ENCODE measurements at places on chromosomes 16 and 17. TPM values are rescaled to one million over a fixed set of nuclear protein-coding genes. Genes with fewer than 3 reads are reported as not detected.

The ATP1B2 gene
- total RNA-seq, result not detected

The ITGAX gene
- 0.34 TPM for total RNA-seq

The PHOSPHO1 gene
- not detected for total RNA-seq

The MRPL10 gene
- total RNA-seq, result 19.9 TPM

The MMP2 gene
- total RNA-seq, result 20.5 TPM

The CEP112 gene
- 14.8 TPM for total RNA-seq

The TBC1D3 gene
- not detected for total RNA-seq

The CDH3 gene
- 0.19 TPM for total RNA-seq

The SLFN11 gene
- 103 TPM for total RNA-seq

The ABCC12 gene
- not detected for total RNA-seq

The MT1F gene
- 0.34 TPM for total RNA-seq

The HEATR9 gene
- not detected for total RNA-seq

The SDR42E1 gene
- total RNA-seq, result 8.7 TPM

The PLA2G15 gene
- total RNA-seq, result 38.9 TPM

The CNGB1 gene
- total RNA-seq, result not detected

The TMEM238L gene
- total RNA-seq, result not detected

The MBTPS1 gene
- 120 TPM for total RNA-seq

The TBC1D3L gene
- 1.9 TPM for total RNA-seq

The ZNF469 gene
- total RNA-seq, result 1.0 TPM

The DLX4 gene
- total RNA-seq, result not detected

The RGS9 gene
- total RNA-seq, result 0.19 TPM

The KRTAP9-4 gene
- total RNA-seq, result not detected
